ENCODE measurements at places on chromosomes 1 and 21.

GRCh38 chr1:203995228-203995627 lies 77.7 kb upstream of the SOX13 start:
- DNase-seq, result no peak

- DNase-seq, result peak; percentile 92
Observed at GRCh38 chr1:111199881-111200801, at the start of gene DENND2D. TSS of gene DENND2D (minus strand) at chr1:111200646. CDS start at chr1:111200459, 187 bp downstream.

DNA sequence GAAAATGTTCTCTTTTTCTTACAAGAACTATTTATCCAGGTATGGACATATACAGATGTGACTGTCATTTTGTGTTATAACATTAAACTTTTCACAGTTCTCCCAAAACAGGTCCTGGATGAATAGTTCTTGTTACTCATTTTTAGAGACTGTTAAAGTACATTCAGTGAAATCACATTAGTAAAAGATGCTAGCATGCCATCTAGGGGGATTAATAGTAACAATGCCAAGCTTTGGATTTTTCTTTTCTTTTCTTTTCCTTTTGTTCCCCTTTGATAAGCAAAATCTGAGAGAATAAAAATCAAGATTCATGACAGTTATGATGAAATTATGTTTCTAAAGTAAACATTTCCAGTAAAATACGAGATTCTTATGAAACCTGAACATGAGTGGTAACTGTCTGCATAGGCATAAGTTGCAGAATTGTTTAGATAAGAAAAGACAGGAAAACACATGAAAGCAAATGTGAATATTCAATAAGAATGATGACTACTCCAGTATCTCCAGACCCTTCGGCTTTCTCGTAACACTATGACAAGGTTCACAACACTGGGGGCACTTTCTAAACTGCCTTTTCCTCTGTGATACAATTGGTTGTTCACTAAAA lies 77.5 kb downstream of the TPR start:
- no peak for DNase-seq

DNA sequence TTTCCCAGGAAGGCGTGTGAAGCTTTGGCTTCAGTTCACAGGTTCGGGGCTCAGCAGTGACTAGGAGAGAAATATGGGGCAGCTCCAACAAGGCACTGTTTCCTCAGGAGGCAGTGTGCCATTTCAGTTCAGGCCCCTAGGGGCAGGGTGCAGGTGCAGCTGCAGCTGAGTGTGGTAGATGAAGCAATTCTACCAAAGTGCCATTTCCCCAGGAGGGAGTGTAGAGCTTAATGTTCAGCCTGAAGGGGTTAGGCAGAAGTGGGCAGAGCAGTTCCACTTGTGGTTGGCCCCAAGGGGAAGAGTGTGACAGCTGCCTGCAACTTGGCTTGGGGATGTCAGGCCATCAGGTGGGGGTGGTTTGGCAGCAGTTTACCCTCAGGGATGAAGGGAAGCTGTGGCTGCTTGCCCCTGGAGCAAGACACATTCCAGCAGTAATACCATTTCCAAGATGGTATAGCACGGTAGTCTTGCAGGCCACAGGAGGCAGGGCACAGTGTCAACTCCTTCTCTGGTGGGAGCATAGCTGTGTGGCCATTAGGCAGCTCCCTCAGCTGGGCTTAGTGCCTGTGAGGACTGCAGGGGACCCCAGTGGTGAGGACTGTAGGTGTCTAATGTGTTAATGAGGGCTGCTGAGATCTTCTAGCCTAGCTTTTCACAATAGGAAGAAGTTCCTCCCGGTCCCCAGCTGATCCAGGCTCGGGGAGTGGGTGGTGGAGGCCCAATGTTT lies 34.7 kb downstream of the RGSL1 start:
- DNase-seq, result peak; percentile 99
